ENCODE measurements at places on chromosomes 12 and 14.
A peak's percentile ranks its signal among the peaks of the same experiment; 100 is the strongest.

GRCh38 chr14:105496831-105497591, 6.0 kb downstream of the TEDC1 start:
- DNase-seq = no peak

DNA sequence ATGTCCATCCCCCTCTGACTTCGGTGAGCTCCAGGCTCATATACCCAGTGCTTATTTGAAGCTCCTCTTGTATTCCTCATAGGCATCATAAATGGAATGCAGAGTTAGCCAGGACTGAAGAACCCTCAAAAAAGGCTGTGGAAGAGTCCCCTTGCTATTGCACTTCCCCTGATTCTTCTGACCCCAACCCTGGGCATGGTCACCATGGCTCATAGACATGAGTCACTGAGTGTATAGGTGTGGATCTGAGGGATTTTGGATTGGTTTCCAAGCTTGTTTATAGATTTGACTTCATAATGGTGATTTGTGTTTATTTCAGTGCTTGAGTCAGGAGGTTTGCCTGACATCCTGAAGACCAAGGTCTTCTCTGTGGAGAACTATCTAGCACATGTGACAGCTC, 98.4 kb upstream of the SLC38A2 start:
- DNase-seq = no peak

- no peak for DNase-seq
Observed at GRCh38 chr14:104191409-104191997, 53.1 kb downstream of the KIF26A start.

DNA sequence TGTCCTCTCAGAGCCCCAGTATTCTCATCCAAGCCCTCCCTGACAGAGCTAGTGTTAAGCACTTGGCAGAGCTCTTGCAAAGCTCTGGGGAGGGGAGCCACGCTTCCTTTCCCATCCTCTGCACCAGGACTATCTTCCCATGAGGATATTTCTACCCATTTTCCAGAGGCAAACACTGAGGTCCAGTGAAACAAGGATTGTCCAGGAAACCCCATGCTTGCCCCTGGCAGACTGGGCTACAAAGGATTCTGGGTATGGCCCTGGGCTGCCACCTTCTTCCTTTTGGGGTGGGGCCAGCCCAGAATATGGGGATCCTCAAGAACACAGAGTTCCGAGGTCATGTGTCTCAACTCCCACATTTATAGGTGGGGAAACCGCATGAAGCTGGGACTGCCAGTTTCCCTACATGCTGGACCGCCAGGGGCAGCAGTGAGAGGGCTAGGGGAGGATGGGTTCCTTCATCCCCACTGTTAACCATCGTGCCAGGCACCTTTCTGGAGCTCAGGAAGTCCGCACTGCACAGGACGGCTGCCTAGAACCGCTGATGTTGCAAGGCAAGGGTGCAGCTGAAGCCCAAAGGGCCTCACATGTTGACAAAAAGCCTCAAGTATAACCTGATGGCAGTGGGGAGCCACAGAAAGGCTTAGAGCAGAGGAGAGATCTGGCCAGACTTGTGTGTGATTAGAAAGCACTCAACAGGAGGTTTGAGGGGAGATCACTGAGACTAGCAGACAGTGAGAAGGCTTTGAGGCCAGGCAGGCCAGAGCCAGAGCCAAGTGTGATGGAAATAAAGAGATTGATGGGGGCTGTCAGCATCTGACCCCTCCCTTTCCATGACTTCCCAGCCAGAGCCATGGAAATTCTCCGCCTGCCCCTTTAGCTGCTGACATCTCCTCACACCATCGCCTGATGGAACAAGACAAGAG, 5.5 kb upstream of the CCDC85C start:
- no peak for DNase-seq

DNA sequence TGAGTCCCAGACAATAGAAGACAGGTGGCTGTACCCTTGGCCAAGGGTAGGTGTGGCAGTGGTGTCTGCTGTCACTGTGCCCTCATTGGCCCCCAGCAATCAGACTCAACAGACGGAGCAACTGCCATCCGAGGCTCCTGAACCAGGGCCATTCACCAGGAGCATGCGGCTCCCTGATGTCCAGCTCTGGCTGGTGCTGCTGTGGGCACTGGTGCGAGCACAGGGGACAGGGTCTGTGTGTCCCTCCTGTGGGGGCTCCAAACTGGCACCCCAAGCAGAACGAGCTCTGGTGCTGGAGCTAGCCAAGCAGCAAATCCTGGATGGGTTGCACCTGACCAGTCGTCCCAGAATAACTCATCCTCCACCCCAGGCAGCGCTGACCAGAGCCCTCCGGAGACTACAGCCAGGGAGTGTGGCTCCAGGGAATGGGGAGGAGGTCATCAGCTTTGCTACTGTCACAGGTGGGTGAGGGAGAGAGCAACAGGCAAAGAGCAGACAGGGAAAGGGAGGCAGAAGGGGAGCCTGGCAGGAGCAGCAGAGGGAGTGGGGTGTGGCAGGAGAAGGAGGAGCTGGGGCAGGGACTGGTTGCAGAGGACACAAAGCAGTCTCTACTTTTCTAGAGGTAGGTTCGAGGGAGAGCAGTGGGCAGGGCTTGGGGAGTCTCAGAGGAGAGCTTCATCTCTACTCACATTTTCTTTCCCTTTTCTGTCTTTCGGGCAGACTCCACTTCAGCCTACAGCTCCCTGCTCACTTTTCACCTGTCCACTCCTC, 452 bp downstream of the INHBE start:
- DNase-seq = no peak

DNA sequence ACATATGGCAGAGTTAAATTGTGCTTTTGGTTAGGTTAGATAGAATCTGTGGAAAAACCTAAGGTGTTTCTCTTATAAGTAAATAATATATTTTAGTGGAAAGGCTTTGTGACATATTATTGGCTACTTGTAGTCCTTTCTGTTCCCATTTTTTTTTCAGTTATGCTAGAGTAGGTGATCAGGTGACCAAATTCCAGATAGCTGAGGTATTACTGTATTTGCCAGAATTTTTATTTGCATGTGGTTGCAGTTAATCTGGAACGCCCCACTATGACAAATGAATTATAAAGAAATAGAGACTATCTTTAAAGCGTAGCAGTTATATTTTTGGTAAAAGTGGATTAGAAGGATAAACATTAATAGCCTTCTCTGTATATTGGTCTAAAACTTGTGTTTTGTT, 52.0 kb downstream of the ARHGAP5 start:
- peak; percentile 25 for DNase-seq

- no peak for DNase-seq
Observed at GRCh38 chr12:2675776-2676175, 119.0 kb upstream of the FKBP4 start.

DNA sequence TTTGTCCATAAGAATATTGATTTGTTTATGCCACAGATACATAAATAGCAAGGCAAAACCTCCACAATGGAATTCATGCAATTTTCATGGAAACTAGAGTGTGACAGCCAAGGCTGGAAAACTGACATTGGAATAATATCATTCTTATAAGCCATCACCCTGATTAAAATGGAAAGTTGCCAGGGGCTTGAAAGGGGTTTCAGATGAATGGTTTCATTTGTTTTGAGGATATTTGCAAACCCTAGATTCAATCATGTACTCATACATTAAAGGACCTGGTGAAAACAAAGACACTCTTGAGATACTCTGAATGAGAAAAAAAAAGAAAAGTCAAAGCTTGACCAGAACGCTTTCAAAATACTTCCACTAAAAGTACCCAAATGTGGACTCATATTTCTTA, 205.7 kb downstream of the DIO2 start:
- DNase-seq = no peak

- DNase-seq = no peak
Observed at GRCh38 chr12:93139028-93139665, 210.1 kb upstream of the EEA1 start.

DNA sequence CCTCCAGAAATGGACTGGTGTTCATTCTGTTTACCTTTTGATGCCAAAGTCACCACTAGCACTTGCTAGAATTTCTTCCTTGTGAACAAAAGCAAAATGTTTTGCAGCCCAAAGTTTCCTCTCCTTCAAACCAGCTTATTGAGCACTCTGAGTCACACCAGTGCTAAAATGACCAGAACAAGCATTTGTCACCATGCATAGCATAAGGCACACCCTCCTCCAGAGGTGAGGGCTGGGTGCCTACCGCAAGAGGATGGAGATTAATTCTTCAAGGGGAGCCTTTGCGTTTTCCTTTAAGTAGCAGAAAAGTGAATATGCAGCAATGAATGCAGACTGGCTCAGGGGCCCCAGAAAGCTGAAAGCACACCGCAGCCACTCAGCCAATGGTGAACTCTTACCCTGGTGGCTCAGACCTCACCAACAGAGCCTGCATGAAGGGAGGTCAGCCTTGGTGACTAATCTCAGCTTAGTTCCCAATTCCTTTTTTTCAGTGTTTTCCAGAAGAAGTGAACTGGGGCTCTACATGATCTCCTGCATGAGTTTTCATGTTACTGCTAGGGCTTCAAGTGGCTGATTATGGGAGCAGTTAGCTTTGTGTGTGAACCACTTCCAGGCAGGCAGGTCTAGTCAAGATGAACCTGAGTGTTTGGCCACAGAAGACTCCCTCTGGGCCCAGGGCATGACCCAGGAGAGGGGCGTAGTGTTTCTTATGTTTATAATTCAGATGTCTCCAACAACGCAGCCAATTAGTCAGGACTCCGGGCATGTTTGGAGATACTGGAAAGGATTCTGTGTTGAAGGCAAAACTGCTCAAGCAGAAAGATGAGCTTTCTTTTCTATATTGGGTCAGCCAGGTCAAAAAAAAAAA, 96.3 kb downstream of the PAX9 start:
- DNase-seq = no peak

DNA sequence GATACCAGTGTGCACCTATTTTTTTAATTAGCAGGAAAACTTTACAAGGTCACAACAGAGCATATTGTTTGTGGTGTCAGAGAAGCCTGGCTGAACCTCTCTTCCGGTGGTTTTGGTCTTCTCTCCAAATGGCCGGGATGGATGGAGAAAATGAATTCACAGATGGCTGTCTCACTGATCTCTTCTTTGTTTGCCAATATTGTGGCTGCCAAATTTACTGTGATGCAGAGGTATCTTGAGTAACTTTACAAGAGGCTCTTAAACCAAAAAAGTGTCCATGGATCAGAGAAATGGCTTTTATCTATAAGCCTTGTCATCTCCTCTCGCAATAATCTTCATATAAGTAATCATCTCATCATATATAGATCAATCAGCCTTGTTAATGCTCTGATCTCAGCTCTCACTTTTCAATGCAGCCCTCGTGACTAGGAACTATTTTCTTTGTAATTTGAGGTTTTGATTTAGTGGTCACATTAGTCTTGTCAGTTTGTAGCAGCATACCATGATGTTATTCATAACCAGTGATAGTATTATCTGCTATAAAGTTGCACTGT, 308.1 kb downstream of the EGLN3 start:
- no peak for DNase-seq

DNA sequence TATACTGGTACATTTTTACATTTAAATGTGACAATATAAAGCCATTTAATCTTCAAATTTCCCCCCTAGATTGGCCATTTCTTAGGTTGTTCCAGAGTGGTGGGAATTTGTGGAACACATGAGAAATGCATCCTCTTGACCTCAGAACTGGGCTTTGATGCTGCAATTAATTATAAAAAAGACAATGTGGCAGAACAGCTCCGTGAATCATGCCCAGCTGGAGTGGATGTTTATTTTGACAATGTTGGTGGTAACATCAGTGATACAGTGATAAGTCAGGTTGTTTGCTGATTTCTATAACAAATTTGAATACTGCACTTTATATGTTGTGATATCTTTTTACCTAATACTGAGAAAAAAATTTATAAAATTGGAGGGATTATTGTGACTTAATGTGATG, 7.6 kb upstream of the ZNF410 start:
- peak; percentile 44 for DNase-seq

DNA sequence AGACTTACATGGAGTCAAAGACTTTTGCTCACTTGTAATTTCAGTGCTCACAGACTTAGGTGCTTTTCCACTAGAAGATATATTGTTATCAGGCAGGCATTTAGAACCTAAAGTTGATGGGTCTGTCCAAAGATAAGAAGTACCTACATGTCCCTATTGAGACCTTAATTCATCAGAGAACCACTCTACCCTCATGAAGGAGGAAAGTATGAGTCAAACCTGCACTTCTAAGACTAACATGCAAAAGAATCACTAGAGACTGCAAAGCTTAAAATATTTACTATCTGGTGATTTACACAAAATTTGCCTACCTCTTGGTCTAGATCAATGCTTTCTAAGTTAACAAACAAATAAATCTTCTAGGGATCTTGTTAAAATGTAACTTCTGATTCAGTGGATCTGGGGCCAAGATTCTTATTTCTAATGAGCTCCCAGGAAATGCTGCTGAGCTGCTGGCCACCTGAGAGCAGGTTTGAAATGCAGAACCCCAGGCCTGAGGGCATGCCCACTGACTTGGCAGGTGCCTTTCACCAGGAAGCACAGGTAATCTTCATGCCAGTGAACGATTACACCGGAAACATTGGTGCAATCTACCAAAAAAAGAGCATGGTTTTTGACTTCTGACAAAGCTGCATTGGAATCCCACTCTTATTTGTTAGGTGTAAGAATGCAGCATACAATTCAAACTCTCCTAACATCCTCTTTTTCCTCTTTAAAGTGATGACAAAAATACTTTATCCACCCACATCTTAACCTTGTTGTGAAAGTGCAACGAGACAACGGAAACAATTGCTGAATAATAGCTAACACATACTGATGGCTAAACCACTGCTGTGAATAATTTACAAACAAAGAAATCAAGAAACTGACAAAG, 214.2 kb downstream of the ADAMTS20 start:
- DNase-seq = peak; percentile 73

DNA sequence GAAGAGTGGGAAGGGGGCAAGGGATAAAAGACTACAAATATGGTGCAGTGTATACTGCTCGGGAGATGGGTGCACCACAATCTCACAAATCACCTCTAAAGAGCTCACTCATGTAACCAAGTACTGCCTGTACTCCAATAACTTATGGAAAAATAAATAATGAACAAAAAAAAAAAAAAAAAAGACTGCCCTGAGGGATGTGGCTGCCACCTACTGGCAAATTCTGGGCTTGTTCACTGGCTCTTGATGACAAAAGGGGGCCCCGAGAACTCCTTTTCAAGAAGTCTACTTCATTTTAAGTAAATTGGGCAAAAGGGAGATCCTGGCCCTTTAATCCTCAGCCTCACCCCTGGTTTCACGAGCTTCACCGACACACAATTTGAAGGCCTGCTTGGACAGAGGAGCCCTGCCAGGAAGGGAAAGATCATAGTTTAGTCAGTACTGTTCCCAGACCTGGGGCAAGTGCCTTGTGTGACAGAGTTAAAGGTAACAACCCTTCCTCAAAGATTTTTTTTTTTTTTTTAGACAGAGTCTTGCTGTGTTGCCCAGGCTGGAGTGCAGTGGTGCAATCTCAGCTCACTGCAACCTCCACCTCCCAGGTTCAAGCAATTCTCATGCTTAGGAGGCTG, 26.1 kb upstream of the STAC3 start:
- DNase-seq = peak; percentile 18

Data from fibroblast of lung (primary cell).